Occipital lobe (tissue), 3 donors: ENCODE measurements at places on chromosomes 5 and 9. TPM values are rescaled to one million over a fixed set of nuclear protein-coding genes. Genes with fewer than 3 reads are reported as not detected.

The PAEP gene
- total RNA-seq = not detected

The SLC35A4 gene
- 3.7 TPM for total RNA-seq

The ARSK gene
- total RNA-seq = 10.8 TPM

The ANKDD1B gene
- total RNA-seq = 1.7 TPM

The C9 gene
- not detected for total RNA-seq

The IFNA17 gene
- not detected for total RNA-seq

The GLDC gene
- total RNA-seq = 10.0 TPM

The N4BP3 gene
- total RNA-seq = 8.0 TPM

The TRIM14 gene
- total RNA-seq = 2.2 TPM

The PRDM9 gene
- not detected for total RNA-seq

The SPATA31E1 gene
- total RNA-seq = not detected

The CARTPT gene
- not detected for total RNA-seq

The CTNND2 gene
- 66.9 TPM for total RNA-seq

The LHX3 gene
- total RNA-seq = not detected

The AQP3 gene
- total RNA-seq = not detected

The ANKS6 gene
- total RNA-seq = 3.9 TPM

The TSLP gene
- not detected for total RNA-seq

The PCDHB2 gene
- total RNA-seq = 14.2 TPM

The PPIC gene
- total RNA-seq = 3.1 TPM

The GARIN3 gene
- not detected for total RNA-seq

The DMRTA1 gene
- 0.62 TPM for total RNA-seq

The IER5L gene
- 44.3 TPM for total RNA-seq

The SPATA31A3 gene
- total RNA-seq = not detected

The C7 gene
- total RNA-seq = 8.1 TPM

The C5 gene
- 8.0 TPM for total RNA-seq

The CACNA1B gene
- 35.6 TPM for total RNA-seq

The SPINK1 gene
- total RNA-seq = not detected

The ZMAT2 gene
- total RNA-seq = 47.1 TPM

The GRK6 gene
- total RNA-seq = 14.0 TPM
